ENCODE measurements at places on chromosomes 5 and 9. TPM values are rescaled to one million over a fixed set of nuclear protein-coding genes. Genes with fewer than 3 reads are reported as not detected.
A peak's percentile ranks its signal among the peaks of the same experiment; 100 is the strongest.

GRCh38 chr9:126357074-126357473, 30.4 kb downstream of the MVB12B start:
- no peak for DNase-seq

GRCh38 chr5:2008851-2009629, 126.3 kb upstream of the IRX4 start:
- no peak for DNase-seq

DNA sequence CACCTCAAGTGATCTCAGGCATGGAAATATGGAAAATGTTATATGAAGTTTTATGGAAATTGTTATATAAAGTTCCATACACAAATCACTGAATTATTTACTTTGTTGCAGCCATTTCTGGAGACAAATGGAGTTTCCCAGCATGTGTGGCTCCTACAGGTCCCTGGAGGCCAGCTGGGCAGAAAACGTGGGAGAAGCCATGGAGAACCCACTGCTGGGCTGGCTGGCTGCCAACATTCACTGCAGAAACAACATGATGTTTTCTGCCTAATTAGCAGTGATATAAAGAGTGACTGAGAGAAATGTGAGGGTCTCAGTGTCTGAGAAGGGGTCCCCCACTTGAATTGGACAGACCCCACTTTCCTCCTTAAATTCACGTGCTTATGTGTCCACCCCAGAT, 208.8 kb upstream of the IRX2 start:
- DNase-seq: no peak

Gene GTF2H2C
- total RNA-seq: 27.1 TPM

DNA sequence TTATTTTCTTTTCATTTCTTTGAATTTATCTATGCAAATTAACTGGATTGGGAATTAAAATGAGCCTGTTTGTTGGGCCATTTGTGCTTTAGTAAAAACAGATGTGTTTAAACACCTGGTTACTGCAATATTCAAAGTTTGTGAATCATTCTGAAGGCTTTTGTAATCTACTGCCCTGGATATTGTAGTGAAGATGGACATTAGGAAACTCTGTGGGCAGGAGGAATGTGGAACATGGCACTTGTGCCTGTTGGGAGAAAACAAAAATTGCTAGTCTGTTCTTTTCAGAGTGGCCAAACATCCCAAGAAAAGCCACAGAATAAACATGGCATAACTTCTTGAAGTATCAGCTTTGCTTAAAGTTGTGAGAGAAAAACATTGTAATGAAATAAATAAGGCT, 40.8 kb downstream of the CHSY3 start:
- DNase-seq: peak; percentile 93

Gene LRRC26
- total RNA-seq: not detected

Gene SECISBP2
- total RNA-seq: 23.6 TPM

Gene INSL4
- not detected for total RNA-seq
